Lung (tissue), 17 donors: ENCODE measurements at places on chromosomes 13 and 19.

DNA sequence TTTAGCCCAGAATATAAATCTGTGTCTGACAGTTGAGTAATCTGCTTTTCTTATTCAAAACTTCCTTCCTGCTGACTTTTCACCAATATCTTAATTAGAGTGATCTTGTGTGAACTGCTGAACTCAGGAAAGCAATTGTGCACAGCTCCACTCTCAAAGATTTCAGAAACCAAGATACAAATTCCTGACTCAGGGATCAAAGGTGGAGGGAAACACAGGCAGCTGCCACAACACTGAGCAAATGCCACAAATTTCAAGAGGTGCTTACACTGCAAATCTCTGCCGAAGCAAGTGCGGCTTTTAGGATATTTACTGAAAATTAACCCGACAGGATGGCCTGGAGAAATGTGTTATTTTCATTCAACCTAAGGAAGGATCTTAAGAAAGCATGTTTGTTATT, 111.4 kb downstream of the STOML3 start:
- DNase-seq: no peak

DNA sequence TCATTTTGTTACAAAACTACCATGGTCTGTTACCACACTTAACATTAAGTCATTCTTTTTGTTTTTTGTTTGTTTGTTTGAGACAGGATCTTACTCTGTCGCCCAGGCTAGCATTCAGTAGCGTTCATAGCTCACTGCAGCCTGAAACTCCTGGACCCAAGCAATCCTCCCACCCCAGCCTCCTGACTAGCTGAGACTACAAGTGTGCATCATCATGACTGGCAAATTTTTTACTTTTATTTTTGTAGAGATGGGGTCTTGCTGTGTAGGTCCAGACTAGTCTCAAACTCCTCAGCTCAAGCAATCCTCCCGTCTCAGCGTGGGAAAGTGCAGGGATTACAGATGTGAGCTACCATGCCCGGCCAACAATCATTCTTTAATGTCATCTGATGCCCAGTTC, 3.3 kb downstream of the ALDH16A1 start:
- DNase-seq: no peak

DNA sequence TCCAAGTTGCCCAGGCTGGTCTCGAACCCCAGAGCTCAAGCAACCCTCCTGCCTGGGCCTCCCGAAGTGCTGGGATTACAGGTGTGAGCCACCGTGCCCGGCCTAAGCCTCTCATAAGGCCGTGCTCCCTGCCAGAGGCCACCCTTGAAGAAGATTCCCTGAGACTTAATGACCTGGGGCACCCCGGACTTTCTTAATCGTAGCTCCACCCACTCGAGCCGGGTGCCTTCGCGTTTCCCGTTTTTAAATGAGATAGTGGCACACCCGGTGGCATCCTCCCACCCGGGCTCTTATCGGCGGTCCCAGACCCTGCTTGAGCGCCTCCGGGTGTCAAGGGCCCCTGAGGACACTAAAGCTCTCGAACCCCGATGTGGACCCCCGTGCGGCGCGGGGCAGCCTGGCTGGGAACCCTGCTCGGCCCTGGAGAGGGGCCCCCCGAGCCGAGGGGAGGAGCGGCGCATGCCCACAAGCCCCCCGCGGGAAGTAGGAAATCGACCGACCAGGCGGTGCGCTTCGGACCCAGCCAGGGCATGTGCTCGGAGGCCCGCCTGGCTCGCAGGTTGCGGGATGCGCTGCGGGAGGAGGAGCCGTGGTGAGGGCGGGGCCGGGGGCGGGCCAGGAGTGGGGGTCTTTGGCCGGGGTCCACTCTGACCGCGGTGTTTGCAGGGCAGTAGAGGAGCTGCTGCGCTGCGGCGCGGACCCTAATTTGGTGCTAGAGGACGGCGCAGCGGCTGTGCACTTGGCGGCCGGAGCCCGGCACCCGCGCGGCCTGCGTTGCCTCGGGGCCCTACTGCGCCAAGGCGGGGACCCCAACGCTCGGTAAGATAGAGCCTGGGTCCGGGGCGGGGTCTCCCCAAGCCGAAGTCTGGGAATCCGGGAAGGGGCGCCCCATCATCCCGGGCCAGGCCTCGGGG, at the start of gene ANKLE1:
ANKLE1 (plus strand) TSS at position 511 of the 914 bp plus-strand sequence; CDS start at position 531, 20 bp downstream.
- peak; percentile 35 for DNase-seq

DNA sequence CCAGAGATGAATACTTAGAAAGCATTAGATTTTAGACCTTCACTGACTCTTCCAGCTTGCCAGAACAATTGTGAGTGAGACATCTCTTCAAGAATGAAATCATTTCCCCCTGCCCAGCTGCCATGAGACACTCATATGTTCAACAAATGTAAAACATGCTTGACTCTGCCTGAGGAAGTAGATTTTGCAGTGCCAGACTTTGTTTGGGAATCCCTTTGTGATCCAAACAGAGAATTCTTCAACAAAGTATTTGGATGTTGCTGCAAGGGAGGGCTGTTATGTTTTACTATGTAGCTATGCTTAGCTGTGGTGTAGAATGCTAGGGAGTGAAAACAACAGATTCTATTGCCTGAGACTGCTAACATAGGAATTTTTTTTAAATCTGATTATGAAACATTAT, 416.4 kb downstream of the DCT start:
- DNase-seq: peak; percentile 14

DNA sequence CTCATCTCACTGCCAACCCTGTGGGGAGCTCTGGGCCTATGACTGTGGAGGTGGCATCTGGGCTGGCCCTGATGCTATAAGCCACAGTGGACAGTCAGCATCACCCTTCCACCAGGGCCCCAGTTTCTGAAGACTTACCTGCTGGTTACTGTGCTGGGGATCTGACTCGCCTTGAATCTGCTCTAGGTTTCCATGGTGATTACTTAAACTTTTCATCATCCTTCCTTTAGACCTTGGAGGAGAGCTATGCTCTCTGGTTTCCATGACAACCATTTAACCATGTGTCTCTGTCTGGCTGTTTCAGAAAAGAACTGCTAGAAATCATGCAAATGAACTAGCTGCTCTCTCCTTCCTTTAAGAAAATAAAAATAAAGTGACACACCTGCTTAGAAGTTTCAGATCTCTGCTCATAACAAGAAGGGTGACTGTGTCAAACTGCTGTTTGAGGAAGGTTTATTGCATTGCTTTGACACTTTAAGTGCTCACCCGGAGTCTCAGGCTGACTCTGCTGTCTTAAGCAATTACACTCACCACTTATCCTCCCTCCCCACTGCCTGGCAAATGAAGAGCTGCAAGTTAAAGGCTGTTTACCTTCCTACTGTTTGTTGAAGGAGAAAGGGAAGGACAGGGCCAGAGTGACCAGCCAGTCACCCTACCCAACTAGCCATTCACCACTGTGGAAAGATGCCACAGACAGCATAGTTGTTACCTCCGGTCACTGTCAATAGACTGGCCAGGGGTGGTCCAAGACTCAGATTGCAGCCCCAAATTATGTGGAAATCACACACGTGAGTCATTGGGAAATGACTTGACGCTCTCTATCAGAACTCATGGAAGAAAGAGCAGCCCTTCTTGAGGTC, 87.6 kb downstream of the HSPH1 start:
- no peak for DNase-seq

- no peak for DNase-seq
Observed at GRCh38 chr19:39759457-39760184, 19.0 kb upstream of the LEUTX start.

- DNase-seq: no peak
Observed at GRCh38 chr19:351976-352625, 7.5 kb upstream of the MIER2 start.

- peak; percentile 75 for DNase-seq
Observed at GRCh38 chr19:18160971-18161635, 8.1 kb downstream of the PIK3R2 start.

GRCh38 chr19:46408664-46409039, 4.7 kb downstream of the CCDC8 start:
- peak; percentile 86 for DNase-seq

DNA sequence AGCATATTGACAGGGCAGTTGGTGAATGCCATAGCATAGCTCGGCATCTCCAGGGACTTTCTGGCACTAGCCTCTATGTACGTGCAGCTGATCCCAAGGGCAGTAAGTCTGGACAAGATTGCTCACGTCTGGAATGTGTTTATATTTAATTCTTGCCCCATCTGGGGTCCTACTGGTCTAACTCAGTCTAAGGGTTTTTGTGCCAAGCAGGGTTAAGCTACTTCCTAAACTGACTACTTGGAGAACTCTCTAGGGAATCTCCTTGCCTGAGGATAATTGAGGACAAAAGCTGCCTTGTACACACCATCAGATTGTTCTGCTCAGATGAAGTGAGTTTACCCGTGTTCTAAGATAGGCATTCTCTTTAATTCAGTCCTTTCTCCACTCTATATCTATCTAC, 358.1 kb downstream of the MYO16 start:
- DNase-seq: no peak

DNA sequence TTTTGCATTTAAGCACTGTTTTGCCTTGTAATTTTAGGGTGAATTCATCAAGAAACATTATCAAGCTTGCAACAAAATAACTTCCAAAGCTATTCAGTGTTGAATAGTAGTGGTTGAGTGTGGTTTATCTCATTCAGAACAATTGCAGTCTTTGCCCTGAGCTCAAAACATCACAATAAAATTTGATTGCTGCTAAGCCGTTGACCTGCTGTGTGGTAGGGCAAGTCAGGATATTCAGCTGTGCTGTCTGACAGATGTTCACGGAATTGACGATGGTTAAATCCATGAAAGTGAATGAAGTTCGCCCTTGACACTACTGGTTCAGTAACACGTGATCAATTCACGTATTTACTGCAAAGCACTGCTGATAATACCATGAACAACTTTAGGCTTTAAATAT, 66.9 kb downstream of the GJA3 start:
- no peak for DNase-seq

GRCh38 chr13:75418997-75419396, 63.0 kb downstream of the TBC1D4 start:
- peak; percentile 23 for DNase-seq

- DNase-seq: no peak
Observed at GRCh38 chr13:73335210-73335609, 276.4 kb downstream of the KLF5 start.

DNA sequence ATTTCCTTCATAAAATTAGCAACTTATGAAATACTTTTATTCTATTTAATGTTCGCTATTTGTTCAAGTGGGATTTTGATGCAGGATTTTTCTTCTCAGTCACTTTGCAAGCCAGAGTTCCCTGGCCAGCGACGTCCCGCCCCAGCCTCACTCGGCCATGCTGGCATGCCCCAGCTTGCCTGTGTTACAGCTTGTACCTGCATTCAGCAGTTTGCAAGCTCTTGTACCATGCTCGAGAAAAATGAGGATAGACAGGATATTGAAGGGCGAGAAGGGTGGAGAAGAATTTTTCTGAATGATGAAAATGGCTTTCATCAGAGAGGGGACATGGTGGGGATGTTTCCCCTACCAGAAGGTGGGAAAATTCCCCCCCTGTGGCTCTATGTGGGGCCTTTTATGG, 2180.2 kb upstream of the PCDH20 start:
- no peak for DNase-seq

DNA sequence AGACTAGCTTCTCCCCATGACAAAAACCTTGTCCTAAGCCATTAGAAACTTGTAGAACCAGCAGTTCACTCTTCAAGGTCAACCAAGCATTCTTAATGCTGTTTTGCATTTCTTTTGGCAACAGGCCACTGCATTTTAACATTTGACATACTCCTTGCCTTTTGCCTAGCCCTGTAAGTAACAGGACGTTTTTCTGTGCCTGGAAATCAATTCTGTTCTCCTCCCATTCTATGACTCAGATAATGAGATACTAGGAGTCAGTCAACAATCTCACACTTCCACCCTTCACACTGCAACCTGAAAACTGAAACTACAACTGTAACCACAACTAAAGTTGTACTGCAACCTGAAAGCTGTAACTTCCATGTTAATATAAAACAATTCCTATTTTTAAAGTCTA, 268.7 kb downstream of the MZT1 start:
- no peak for DNase-seq

- no peak for DNase-seq
Observed at GRCh38 chr19:43467730-43468129, 2.3 kb upstream of the LYPD3 start.
